PC-3 (cell line): ENCODE measurements at places on chromosomes 12 and 14. TPM values are rescaled to one million over a fixed set of nuclear protein-coding genes. Genes with fewer than 3 reads are reported as not detected.

Gene BDKRB2
- 0.06 and 0.07 TPM in 2 replicates for total RNA-seq

DNA sequence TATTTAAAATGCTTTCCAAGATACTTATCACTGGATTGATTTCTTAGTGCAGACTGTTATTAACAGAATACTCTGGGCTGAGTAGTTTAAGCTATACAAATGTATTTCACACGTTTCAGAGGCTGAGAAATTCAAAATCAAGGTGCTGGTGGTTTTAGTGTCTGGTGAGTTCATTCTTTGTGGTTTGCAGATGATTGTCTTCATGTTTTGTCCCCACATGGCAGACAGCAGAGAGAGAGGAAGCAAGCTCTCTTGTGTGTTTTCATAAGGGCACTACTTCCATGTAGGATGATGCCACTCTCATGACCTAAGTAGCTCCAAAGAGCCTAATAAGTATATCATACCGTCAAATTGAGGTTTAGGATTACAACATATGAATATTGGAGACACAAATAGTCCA, 1348.9 kb upstream of the FLRT2 start:
- H3K4me1 ChIP-seq = no peaks in the 10 kb centered on the region
- DNase-seq = no peak

Gene GLI1
- 3.0 TPM in 1 of 2 replicates, not detected in the other for total RNA-seq

GRCh38 chr14:103740991-103741689, 25.5 kb downstream of the ZFYVE21 start:
- no peak overlapping the region for H3K4me3 ChIP-seq
- H3K27ac ChIP-seq = no peak overlapping the region
- H3K36me3 ChIP-seq = peaks cover 11% of the 10 kb centered on the region; the same call in 1 of the 2 replicates
- H3K4me1 ChIP-seq = no peaks in the 10 kb centered on the region
- DNase-seq = no peak

- H3K27me3 ChIP-seq = no peaks in the 10 kb centered on the region
- no peaks in the 10 kb centered on the region for H3K4me1 ChIP-seq
- H3K36me3 ChIP-seq = peaks cover 15% of the 10 kb centered on the region
- no peak overlapping the region for H3K27ac ChIP-seq
- peak; percentile 23 for DNase-seq
- H3K4me3 ChIP-seq = no peak overlapping the region
These were observed 34.1 kb downstream of the IFT43 start for GRCh38 chr14:76019676-76020075.

GRCh38 chr14:68873376-68873775, 80.5 kb upstream of the ZFP36L1 start:
- H3K4me3 ChIP-seq = no peak overlapping the region
- no peaks in the 10 kb centered on the region for H3K4me1 ChIP-seq
- no peak overlapping the region for H3K27ac ChIP-seq
- H3K27me3 ChIP-seq = no peaks in the 10 kb centered on the region
- DNase-seq = no peak

GRCh38 chr14:104558231-104559027, 21.1 kb upstream of the C14orf180 start:
- DNase-seq = no peak
- no peak overlapping the region for H3K4me3 ChIP-seq
- H3K27ac ChIP-seq = no peak overlapping the region
- no peaks in the 10 kb centered on the region for H3K36me3 ChIP-seq
- H3K27me3 ChIP-seq = peaks cover 91% of the 10 kb centered on the region

Gene WNT1
- total RNA-seq = not detected in 2 replicates

- peaks cover 22% of the 10 kb centered on the region for H3K4me1 ChIP-seq
- H3K4me3 ChIP-seq = no peak overlapping the region
- no peak overlapping the region for H3K27ac ChIP-seq
- H3K27me3 ChIP-seq = no peaks in the 10 kb centered on the region
These were observed 115.7 kb downstream of the NCOR2 start for GRCh38 chr12:124451637-124452243.

GRCh38 chr12:131603106-131603938, 107.6 kb upstream of the SFSWAP start:
- DNase-seq = no peak
- H3K27me3 ChIP-seq = peaks cover 85% of the 10 kb centered on the region
- no peak overlapping the region for H3K27ac ChIP-seq
- no peak overlapping the region for H3K4me3 ChIP-seq
- H3K4me1 ChIP-seq = no peaks in the 10 kb centered on the region
- H3K36me3 ChIP-seq = no peaks in the 10 kb centered on the region

- H3K4me1 ChIP-seq = peaks cover 5% of the 10 kb centered on the region; the same call in 1 of the 2 replicates
- no peak overlapping the region for H3K27ac ChIP-seq
- DNase-seq = peak; percentile 32
- H3K27me3 ChIP-seq = no peaks in the 10 kb centered on the region
- no peak overlapping the region for H3K4me3 ChIP-seq
- H3K36me3 ChIP-seq = no peaks in the 10 kb centered on the region
These were observed 159.1 kb downstream of the RASSF9 start for GRCh38 chr12:85676816-85677749.

- H3K4me1 ChIP-seq = peaks cover 24% of the 10 kb centered on the region
- H3K36me3 ChIP-seq = no peaks in the 10 kb centered on the region
- peak; percentile 72 for DNase-seq
- no peak overlapping the region for H3K27ac ChIP-seq
These were observed 137.1 kb upstream of the FOXG1 start for GRCh38 chr14:28629328-28630004.

Gene KRT72
- not detected in 2 replicates for total RNA-seq

Gene CLEC4C
- total RNA-seq = not detected in 2 replicates

Gene ABCD2
- not detected in 2 replicates for total RNA-seq

DNA sequence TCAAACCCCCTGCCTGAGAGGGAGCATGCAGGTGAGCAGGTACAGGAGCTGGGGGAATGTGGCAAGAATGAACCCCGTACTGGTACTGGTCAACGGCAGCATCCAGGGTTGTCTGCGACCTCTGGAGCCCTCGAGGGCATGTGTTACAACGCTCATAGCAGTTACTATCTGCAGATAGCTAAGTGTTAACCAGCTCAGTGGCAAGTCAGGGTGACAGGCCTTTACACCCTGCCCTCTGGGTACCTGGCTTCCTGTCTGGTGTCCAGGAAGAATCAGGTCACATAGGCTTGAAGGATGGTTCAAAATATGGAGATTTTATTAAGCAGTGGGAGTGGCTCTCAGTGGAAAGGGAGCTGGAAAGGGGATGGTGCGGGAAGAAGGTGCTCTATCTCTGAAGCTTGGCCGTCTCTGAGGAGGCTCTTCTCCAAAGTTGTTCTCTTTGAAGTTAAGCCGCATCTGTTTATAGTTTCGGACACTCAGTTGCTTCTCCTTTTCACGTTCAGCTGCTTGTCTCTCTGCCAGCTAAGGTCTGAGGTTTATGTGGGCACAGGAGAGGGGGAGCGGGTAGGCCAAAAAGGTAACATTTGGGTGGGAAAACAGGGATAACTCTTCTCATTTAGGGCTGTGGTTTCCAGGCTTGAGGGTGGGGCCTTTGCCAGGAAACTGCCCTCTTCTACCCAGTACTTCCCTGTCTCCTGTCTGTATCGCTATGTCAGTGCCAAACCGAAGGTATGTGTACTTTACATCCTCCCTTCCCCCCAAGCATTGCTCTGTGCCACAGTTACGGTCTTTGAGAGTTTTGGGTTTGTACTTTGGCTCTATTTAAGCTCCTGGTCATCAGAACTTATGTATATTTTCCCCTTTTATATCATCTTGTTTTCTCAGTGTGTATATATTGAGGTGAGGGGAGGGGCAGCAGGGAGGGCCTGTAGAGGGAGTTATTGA, 305.8 kb downstream of the RGS6 start:
- no peak for DNase-seq
- H3K27me3 ChIP-seq = peaks cover 93% of the 10 kb centered on the region
- no peaks in the 10 kb centered on the region for H3K36me3 ChIP-seq
- no peak overlapping the region for H3K4me3 ChIP-seq
- H3K4me1 ChIP-seq = no peaks in the 10 kb centered on the region

Gene PLEKHD1
- total RNA-seq = 0.15 and 0.35 TPM in 2 replicates

- peaks cover 17% of the 10 kb centered on the region for H3K4me1 ChIP-seq
- H3K27ac ChIP-seq = no peak overlapping the region
- peaks cover 27% of the 10 kb centered on the region; the same call in 1 of the 2 replicates for H3K36me3 ChIP-seq
- DNase-seq = peak; percentile 54
- H3K27me3 ChIP-seq = no peaks in the 10 kb centered on the region
These were observed 15.3 kb downstream of the VPS37B start for GRCh38 chr12:122880668-122881067.

GRCh38 chr14:47346849-47347248, 328.6 kb downstream of the MDGA2 start:
- no peak for DNase-seq
- no peak overlapping the region for H3K27ac ChIP-seq
- no peaks in the 10 kb centered on the region for H3K36me3 ChIP-seq
- H3K4me3 ChIP-seq = no peak overlapping the region
- H3K27me3 ChIP-seq = peaks cover 53% of the 10 kb centered on the region
- no peaks in the 10 kb centered on the region for H3K4me1 ChIP-seq

- no peaks in the 10 kb centered on the region for H3K27me3 ChIP-seq
- no peak for DNase-seq
- no peaks in the 10 kb centered on the region for H3K36me3 ChIP-seq
- no peak overlapping the region for H3K27ac ChIP-seq
- no peaks in the 10 kb centered on the region for H3K4me1 ChIP-seq
These were observed 10.0 kb downstream of the SMIM41 start for GRCh38 chr12:52089491-52089890.

DNA sequence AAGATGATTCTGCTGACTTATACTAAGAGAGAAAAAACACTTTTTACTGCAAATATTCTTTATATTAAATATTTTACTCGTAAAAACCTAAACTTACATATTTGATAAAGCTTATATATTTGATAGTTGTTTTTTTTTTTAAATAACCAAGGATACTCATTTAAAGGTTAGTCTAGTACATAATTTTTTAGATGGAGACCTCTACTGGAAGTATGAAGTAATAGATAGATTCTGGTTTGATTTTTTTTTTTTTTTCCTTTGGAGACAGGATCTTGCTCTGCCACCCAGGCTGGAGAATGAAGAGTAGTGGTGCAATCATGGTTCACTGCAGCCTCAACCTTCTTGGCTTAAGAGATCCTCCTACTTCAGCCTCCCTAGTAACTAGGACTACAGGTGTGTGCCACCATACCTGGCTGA, 16.4 kb downstream of the ARID2 start:
- H3K27me3 ChIP-seq = no peaks in the 10 kb centered on the region
- DNase-seq = peak; percentile 45
- H3K36me3 ChIP-seq = peaks cover 20% of the 10 kb centered on the region
- H3K27ac ChIP-seq = no peak overlapping the region

Gene SAMD15
- total RNA-seq = 1.2 and 6.2 TPM in 2 replicates

Gene SDR9C7
- not detected in 2 replicates for total RNA-seq

Gene TAS2R19
- total RNA-seq = not detected in 2 replicates

DNA sequence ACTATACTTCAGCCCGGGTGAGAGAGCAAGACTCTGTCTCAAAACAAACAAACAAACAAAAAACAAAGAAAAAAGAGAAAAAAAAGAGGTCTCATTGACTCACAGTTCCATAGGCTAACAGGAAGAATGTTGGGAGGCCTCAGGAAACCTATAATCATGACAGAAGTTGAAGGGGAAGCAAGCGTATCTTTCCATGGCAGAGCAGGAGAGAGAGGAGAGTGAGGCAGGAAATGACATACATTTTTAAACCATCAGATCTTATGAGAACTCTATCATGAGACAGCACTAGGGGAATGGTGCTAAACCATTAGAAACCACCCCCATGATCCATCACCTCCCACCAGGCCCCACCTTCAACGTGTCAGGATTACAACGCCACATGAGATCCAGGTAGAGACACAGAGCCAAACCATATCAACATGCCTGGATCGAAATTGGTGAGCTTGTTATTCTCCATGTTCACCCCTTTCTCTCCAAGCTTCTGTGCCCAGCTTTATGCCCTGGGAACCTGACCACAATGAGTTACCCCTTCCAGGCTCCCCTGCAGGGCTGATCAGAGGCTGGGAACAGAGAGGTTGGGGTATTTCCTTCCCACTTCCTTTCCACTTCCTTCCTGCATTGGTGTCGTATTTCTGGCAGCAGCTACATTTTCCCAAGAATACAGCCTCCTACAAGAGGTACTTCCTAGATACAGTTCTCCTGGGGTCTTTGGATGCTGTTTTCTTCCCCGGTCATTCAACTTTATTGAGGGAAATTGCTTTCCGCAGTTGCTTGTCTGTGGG, 219.3 kb upstream of the FLRT2 start:
- DNase-seq = no peak
- no peaks in the 10 kb centered on the region for H3K4me1 ChIP-seq
- no peak overlapping the region for H3K27ac ChIP-seq
- no peaks in the 10 kb centered on the region for H3K27me3 ChIP-seq
- no peak overlapping the region for H3K4me3 ChIP-seq

Gene NEUROD4
- total RNA-seq = not detected in 2 replicates

Gene CCDC77
- 8.3 and 10.5 TPM in 2 replicates for total RNA-seq

DNA sequence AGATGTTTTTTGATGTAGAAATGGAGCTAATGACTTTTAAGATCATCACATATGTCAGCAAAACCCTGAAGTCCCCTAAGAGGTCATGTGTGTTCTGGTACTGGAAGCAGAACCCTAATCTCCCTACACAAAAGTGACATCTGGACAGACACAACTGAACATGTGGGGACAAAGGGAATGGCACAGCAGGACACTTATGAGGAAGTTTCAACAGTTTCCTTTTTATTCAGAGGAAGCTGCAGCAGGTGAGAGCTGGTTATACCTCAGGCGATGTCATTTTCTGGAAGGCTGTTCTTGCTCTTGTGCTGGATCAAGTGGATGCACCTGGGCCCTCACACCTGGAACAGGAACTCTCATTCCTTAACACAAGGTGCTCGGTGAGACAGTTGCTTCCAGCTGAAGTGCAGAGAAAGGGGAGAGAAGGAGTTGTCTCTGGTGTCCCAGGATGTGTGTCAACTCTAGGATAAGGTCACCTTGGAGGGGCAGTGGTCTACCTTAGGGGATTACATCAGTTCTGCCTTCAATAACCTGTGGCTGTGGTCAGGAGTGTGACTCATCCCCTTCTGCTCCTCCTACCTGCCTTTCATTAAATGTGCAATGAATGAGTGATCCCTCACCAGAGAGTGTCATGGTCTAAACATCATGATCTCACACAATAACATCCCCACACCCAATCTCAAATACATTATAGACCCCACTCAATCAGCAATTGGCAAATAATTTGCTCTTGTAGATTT, 463.4 kb downstream of the TMEM121 start:
- H3K27ac ChIP-seq = no peak overlapping the region
- H3K4me1 ChIP-seq = no peaks in the 10 kb centered on the region
- DNase-seq = no peak
- H3K27me3 ChIP-seq = no peaks in the 10 kb centered on the region

Gene NGDN
- 57.6 and 77.3 TPM in 2 replicates for total RNA-seq

- H3K27ac ChIP-seq = no peak overlapping the region
- H3K36me3 ChIP-seq = no peaks in the 10 kb centered on the region
- H3K4me1 ChIP-seq = no peaks in the 10 kb centered on the region
- no peak overlapping the region for H3K4me3 ChIP-seq
- DNase-seq = peak; percentile 11
These were observed 920.9 kb downstream of the RPS29 start for GRCh38 chr14:48665077-48665784.

GRCh38 chr14:34211732-34212131, 250.3 kb downstream of the SPTSSA start:
- no peaks in the 10 kb centered on the region for H3K27me3 ChIP-seq
- no peaks in the 10 kb centered on the region for H3K36me3 ChIP-seq
- peaks cover 21% of the 10 kb centered on the region for H3K4me1 ChIP-seq
- H3K27ac ChIP-seq = no peak overlapping the region
- H3K4me3 ChIP-seq = no peak overlapping the region

Gene RGS6
- not detected in 2 replicates for total RNA-seq

GRCh38 chr12:132437943-132438700, 51.8 kb upstream of the FBRSL1 start:
- DNase-seq = no peak
- no peaks in the 10 kb centered on the region for H3K36me3 ChIP-seq
- H3K27me3 ChIP-seq = peaks cover 18% of the 10 kb centered on the region
- H3K27ac ChIP-seq = no peak overlapping the region

- H3K27ac ChIP-seq = peak overlapping the region; percentile 5; the same call in 1 of the 2 replicates
- peaks cover 24% of the 10 kb centered on the region for H3K4me1 ChIP-seq
- peak; percentile 72 for DNase-seq
- no peak overlapping the region for H3K4me3 ChIP-seq
These were observed 11.1 kb upstream of the TMTC1 start for GRCh38 chr12:29794862-29795261.

Gene OASL
- 6.4 and 7.6 TPM in 2 replicates for total RNA-seq
